ENCODE measurements at places on chromosomes 11 and 22.

GRCh38 chr22:44956840-44957767 lies 52.7 kb downstream of the PHF21B start:
- DNase-seq, result no peak

GRCh38 chr11:695288-695537 lies 191 bp upstream of the DEAF1 start:
- no peak for DNase-seq

- no peak for DNase-seq
These were observed 600 bp upstream of the GPR83 start for GRCh38 chr11:94401773-94402265.

DNA sequence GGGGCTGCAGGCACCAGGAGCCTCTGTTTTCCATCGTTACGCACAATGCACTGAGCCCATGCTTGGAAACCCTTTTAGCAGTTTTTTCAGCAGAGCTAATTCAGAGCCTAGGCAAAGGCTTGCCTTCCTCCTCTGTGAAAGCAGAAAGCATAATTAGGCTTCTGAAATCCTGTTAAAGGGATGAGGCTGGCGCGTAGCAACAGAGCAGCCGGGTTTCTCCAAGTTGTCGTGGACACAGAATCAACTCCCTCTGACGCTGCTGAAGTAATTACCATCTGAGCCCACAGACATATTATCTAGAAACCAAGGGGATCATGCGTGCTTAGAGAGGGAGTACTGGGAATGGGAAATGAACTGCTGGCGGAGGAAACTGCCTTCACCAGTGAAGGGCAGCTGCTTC lies 85.4 kb downstream of the MYO18B start:
- no peak for DNase-seq

GRCh38 chr22:19928207-19928606 lies 13.4 kb upstream of the COMT start:
- DNase-seq, result no peak

DNA sequence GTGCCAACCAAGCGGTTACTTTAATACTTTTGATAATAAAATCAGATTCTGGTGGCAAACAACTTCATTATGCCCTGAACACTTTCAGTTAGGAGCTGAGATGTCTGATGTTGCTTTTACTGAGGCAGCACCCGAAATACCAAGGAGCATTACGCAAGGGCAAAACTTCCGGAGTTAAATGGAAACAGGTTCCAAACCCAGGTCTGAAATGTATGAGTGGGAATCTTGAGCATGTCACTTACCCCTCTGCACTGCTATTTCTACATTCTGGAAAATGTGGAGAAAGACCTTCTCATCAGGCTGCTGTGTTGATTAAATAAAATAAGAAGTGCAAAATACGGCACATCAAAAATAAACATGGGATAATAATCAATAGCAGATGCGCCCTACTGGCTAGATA lies 315.1 kb downstream of the LARGE1 start:
- no peak for DNase-seq

GRCh38 chr22:35113341-35113740 lies 47.4 kb downstream of the ISX start:
- no peak for DNase-seq

- no peak for DNase-seq
These were observed 953.0 kb downstream of the KCNA4 start for GRCh38 chr11:29063630-29064361.

DNA sequence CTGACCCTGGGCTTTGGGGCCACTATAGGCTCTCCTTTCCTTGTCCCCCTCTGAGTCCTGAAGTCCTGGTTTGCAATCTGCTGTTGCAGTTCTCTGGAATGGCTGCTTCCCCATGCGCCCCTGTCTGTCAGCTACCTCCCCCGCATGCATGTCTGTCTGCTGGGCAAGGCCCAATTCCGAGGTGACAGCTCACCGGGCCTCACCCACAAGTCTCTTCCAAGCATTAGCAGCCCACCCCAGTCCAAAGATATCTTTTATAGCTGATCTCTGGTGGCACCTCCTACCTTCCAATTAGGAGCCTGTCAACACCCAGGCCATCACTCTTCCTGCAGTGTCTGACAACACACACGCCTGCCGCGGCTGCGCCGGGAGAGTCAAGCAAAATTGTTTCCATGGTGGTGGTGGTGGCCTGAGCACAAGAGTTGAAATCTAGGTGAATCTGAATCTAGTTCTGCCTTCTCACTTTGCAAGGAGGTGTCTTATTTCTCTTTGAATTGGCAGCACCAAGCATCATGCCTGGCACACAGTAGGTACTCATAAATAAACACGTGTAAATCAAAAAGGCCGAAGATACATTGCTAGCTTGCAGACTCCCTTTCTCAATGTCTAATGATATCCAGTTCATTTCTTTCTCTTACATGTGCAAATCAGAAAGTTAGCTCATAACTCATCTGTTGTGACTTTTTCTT lies 1.2 kb upstream of the LMO2 start:
- DNase-seq, result no peak

GRCh38 chr11:107591378-107592230 lies 657 bp downstream of the ELMOD1 start:
- no peak for DNase-seq

DNA sequence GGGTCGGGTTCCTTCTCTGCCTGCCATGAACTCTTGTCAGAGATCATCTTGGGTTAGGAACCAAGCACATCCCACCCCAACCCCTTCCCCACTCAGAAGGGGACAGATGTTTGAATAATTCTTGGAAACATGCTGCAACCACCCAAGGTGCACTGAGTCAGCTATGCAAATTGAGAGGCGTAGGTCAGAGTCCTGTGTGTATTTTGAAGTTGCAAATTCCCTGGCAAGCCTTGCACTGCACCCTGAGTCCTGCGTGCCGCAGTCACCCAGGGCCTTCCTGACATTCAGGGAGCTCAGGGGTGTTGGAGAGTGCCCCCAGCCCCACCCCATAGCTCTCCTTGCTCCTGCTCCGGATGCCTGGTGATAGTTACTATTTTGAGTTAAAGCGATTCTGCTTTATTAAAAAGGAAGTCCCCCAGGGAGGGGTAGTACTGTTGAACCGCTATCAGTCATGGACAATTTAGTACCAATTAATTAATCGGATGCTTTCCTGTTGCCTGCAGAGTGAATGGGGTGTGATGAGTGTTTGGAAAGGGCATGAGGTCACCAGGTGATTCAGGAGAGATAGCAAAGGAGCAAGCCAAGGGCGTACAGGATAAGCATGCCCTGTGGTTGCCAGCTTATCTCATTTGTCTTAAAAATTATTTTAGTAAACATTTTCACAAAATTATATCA lies 123.7 kb downstream of the GRIK4 start:
- no peak for DNase-seq

- DNase-seq, result no peak
These were observed 4.6 kb downstream of the FGF4 start for GRCh38 chr11:69770540-69770939.

GRCh38 chr11:35321532-35322317 lies 97.6 kb downstream of the SLC1A2 start:
- DNase-seq, result no peak

DNA sequence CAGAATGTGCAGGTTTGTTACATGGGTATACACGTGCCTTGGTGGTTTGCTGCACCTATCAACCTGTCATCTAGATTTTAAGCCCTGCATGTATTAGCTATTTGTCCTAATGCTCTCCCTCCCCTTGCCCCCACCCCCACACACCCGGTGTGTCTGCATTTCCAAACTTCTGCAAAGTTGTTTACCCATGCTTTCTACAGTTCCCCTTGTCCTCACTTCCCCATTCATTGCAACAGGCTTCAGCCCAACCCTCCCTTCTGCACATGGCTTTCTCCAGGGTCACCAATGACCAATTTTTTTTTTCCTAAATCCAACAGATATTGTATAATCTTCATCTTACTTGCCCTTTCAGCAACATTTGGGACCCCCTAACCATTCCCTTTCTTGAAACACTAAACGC lies 32.0 kb upstream of the NUP50 start:
- no peak for DNase-seq

DNA sequence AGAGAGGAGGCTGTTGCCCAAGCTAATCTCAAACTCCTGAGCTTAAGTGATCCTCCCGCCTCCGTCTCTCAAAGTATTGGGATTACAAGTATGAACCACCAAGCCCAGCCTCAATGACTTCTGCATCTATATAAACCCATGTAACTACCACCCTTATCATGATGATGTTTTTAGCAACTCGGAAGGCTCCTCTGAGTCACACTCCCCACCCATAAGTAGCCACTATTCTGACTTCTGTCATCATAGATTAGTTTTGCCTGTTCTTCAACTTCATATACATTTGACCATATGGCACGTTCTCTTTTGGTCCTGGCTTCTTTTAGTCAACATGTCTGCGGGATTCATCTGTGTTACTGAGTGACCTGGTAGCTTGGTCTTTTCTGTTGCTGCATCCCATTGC lies 6.4 kb upstream of the FOSL1 start:
- DNase-seq, result no peak

DNA sequence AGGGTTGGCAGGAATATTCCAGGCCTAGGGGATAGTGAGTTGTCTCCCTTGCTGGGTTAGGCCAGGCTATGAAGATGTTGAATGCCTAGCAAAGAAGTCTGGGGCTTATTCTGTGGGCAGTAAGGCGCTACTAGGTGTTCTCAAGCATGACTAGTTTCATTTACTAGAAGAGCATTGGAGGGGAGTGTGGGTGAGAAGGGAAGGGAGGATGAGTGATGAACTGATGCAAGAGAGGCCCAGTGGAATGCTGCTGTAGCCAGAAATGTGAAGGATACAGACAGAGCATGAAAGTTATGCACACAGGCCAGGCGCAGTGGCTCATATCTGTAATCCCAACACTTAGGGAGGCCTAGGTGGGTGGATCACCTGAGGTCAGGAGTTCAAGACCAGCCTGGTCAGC lies 33.5 kb downstream of the POU2F3 start:
- no peak for DNase-seq

- DNase-seq, result no peak
These were observed 9.0 kb upstream of the APOBEC3A start for GRCh38 chr22:38948181-38948940.

DNA sequence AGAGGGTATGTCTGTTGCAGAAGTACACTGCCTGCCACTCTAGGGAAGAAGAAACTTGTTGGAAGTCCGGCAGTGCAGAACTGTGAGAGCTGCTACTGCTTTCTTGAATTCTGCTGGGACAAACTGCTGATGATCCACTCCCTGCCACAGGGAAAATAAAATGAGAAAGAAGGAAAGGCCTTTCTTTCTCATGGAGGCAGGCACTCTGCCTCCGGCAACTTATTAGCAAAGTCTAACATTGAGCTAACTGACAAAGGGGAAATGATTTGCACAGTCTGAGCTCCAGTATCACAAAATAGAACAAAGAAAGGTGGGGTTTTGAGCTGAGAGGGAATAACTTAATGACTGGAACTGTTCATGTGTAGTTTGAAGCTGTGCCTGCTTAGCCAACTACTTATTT lies 134.6 kb downstream of the AASDHPPT start:
- DNase-seq, result no peak

GRCh38 chr22:23563111-23563510 lies 17.0 kb downstream of the IGLL1 start:
- no peak for DNase-seq

DNA sequence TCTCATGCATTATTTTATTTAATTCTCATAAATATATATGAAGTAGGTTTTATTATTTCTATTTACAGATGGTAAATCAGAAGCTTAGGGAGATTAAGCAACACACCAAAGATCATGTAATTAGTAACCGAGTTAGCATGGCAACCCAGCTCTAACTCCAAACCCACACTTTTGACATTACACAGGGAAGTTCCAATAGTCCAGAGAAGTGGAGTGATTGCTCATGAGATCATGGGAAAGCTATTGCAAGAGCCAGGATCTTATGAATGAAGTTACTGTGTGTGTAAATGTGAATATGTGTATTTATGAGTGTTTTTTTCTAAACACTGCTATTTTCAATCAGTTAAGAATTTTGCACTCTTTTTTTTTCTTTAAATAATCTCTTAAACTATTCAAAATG lies 225.8 kb upstream of the KIRREL3 start:
- DNase-seq, result no peak

GRCh38 chr11:134752964-134753770 lies 341.1 kb upstream of the B3GAT1 start:
- no peak for DNase-seq

- no peak for DNase-seq
These were observed 16.1 kb downstream of the BIK start for GRCh38 chr22:43126501-43127165.

- no peak for DNase-seq
These were observed 35.4 kb upstream of the ANO5 start for GRCh38 chr11:22157531-22157930.

DNA sequence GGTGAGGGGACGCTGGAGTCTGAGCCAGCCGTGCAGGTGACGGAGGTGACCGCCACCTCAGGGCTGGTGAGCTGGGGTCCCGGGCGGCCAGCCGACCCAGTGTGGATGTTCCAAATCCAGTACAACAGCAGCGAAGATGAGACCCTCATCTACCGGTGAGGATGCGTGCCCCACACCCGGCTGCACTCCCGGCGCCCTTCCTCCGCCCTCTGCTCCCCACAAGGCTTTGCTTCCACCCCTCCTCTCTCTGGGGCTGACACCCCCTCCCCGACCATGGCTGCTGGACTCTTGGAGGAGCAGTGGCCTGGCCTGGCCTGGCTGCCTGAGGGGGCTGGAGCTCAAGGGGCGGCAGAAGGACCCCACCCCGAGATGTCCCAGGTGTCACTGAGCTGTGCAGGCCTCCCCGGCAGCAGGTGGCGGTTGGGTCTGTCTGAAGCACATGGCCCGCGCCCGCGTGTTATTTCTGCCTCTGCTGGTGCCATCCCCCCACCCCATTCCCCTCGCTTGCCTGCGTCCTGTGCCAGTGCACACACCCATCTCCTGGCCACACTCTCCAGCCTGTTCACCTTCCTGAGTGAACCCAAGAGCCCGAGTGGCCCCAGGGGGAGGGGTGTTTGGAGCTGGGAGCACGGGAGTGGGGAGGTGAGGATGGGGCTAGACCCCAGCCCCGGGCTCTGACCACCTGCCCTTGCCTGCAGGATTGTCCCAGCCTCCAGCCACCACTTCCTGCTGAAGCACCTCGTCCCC lies 2.2 kb downstream of the LRFN4 start:
- DNase-seq, result no peak

- DNase-seq, result no peak
These were observed 8.1 kb downstream of the ATG13 start for GRCh38 chr11:46625406-46625805.

GRCh38 chr11:57972013-57972367 lies 51.7 kb upstream of the OR9Q1 start:
- no peak for DNase-seq

DNA sequence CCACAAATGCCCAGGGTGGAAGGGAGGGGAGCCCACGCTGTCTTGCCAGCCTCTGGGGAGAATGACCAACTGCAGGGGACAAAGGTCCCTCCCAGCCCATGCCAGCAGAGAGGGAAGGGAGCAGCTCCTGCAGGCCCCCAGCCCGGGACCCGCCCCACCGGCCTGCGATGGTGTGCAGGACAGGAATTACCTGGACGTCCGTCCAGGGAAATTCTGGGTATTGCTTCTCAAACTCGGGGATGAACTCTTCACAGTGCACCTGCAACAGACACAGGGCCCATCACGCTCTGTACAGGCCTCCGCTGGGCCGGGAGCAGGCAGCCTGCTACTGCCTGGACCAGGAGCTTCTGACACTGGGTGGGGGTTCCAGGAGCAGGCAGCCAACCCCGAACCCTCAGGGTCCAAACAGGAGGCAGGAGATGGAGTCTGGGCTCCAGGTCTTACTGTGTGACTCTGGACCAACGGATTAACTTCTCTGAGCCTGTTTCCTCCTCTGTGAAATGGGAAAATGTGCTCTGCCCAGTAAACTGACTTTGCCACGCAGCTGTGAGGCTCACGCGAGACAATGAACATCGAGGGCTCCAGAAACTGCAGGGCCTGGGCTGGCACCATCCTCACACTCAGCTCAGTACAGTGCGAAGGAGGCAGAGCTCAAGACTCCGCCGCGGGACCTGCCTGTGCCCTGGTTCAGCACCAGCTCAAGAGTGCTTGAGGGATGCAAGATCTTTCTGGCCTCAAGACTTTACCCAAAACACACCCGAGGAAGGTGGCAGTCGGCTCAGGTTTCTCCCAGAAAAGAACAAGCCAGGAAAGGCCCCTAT lies 17.4 kb downstream of the TTLL12 start:
- DNase-seq, result no peak

Data from activated CD4-positive, CD25-positive, alpha-beta regulatory T cell treated with anti-CD3 and anti-CD28 coated beads, Interleukin-2, amount 50 U/mL, for 16 hours (primary cell).